ENCODE measurements at places on chromosomes 1 and 21.

- DNase-seq: no peak
These were observed 29.4 kb upstream of the PRRC2C start for GRCh38 chr1:171455967-171456366.

- DNase-seq: no peak
These were observed 516.6 kb downstream of the PTPRC start for GRCh38 chr1:199155166-199156019.

DNA sequence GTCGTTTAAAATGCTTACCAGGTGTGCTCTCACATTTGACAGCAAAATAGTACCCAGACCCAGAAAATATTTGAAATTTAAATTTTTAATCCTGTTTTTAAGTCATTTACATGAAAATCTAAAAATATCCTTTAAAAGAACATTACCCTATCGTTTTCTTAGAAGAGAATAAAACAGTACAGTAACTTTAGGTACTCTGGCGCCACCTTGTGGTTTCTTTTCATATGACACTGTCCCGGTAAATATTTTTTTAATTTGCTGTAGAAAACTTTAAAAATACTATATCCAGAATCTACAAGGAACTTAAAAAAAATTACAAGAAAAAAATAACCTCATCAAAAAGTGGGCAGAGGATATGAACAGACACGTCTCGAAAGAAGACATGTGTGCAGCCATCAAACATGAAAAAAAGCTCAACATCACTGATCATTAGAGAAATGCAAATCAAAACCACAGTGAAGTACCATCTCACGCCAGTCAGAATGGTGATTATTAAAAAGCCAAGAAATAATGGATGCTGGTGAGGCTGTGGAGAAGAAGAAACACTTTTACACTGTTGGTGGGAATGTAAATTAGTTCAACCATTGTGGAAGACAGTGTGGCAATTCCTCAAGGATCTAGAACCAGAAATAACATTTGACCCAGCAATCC, 129.2 kb downstream of the RGS21 start:
- no peak for DNase-seq

- DNase-seq: no peak
These were observed 14.3 kb downstream of the KCNT2 start for GRCh38 chr1:196593955-196594354.

- DNase-seq: peak; percentile 56
These were observed 569 bp upstream of the WARS2 start for GRCh38 chr1:119141020-119141424.

DNA sequence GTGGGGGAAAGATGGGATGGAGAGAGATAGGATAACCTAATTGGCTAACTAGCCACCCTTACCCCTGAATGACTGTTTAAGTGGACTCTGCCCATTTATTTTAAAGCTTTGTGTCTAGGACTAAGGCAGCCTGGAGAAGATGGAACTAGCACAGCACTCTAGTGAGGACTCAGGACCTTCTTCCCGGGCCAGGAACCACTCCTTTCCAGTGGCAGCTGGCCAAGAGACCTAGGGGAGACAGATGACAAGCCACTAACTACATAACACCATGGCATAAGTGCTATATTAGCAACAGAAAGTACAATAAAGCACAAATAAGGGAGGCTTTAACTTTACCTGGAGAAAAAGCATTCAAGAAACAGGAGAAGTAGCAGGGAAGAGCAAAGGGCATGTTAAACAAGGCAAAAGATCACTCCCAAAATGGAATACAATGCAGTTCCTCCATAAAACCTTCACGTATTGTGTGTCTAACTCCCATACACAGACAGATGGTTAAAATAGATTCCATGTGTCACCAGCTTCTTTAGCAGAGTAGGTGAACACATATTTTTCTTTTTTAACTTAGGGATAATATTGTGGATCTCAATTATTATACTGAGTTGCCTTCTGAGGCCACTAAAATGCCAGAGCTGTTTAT, 20.6 kb downstream of the CLCA1 start:
- no peak for DNase-seq

DNA sequence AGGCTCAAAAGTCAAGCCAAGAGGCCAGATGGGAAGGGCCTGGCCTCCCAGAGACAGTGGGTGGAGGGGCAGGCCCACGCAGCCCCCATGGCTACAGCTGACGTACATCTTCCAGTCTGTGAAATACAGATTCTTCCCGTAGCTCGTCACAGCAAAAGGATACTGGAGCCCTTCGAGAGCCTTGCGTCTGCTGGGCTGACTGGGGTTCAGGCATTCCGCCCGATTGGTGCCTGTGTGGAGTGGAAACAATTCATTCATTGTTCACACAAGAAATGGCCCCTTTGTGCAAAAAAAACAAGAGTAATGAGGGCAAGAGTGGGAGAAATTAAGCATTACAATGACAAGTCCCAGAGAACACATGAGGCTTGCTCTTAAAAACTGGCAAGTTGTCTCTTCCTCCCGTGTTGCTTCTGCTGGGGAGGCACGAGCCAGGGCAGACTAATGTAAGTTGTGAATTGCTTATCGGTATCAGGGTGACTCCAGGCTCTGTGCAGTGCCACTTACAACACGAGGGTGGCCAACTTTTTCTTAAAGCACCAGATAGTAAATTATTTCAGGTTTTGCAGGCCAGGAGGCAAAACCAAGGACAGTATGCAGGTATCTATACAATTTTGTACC, 85.1 kb downstream of the NID1 start:
- no peak for DNase-seq

- DNase-seq: peak; percentile 71
These were observed 2.6 kb downstream of the RSPH1 start for GRCh38 chr21:42493109-42494060.

DNA sequence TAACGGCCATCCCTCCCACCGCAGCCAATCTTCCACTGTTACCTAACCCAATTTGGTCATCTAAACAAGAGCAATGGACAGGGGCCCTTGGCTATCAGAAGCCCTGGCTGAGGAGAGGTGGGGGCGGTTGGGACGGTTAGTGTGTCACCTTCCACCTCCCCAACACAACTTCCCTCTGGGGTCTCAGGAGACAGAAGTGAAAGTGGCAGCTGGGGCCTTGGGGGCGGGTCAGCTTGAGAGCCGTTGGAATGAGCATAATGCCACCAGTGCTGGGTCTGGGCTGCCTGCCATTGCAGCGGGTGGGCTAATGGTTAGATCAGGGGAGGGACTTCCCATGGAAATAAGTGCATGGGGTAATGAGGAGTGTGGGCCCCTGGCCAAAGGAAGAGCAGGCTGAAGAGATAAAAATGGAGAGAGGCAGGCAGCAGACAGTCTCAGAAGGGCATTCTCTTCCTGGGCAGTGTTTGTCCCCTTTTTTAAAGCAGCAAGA, 7.9 kb downstream of the MEF2D start:
- DNase-seq: no peak

- peak; percentile 53 for DNase-seq
These were observed 80.5 kb upstream of the BMP8A start for GRCh38 chr1:39410915-39411436.

- no peak for DNase-seq
These were observed 21.5 kb downstream of the NDUFS5 start for GRCh38 chr1:39047374-39048229.

DNA sequence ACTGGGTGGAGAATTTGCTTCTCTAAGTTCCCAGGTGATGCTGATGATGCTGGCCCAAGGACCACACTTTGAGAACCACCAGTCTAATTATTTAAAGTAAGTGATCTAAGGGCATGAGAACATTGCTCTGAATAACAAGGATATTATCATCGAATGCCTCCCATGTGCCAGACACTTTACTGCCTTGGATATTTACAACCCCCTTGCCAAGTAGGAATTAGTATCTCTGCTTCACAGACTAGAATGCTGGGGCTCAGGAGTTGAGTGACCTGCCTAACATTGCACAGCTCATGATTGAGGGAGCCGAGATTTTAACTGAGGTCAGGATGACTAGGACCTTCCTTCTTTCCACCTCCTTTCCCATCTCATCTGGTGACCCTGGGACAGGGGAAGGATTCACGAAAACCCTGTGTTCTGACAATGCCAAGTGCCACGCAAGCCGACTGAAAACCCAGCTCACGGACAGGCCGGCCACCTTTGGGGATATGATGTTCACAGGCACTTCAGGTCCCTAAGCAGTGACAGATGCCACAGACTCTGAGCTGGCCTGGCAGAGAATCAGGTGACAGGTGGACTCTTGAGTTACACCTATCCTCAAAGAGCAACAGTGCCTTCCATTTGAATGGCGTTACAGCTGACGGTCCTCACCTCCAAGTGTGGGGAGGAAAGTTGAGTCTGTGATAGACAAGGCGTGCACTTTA, 230.7 kb downstream of the TOMM20 start:
- no peak for DNase-seq

GRCh38 chr1:117003223-117003875, 1.8 kb downstream of the CD101 start:
- DNase-seq: no peak

- no peak for DNase-seq
These were observed 79.4 kb downstream of the TGFB2 start for GRCh38 chr1:218424502-218424901.

GRCh38 chr21:25965951-25966707, 204.4 kb downstream of the APP start:
- DNase-seq: no peak

DNA sequence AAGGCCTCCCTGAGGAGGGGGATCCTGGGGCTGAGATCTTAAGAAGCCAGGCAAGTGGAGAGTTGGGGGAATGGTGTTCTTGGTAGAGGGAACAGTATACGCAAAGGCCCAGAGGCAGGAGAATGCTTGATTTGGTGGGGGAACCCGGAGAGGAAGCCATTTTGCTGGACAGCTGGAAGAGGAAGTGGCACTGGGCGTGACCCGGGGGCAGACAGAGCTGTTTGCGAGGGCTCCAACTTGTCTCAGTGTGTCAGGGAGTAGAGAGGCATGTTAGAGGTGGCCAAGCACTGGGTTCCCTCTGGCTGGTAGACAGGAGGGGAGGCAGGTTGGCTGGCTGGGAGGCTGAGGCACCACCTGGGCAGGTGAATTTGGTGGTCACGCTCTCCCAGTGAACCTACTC, 96.3 kb upstream of the ACTL8 start:
- no peak for DNase-seq

DNA sequence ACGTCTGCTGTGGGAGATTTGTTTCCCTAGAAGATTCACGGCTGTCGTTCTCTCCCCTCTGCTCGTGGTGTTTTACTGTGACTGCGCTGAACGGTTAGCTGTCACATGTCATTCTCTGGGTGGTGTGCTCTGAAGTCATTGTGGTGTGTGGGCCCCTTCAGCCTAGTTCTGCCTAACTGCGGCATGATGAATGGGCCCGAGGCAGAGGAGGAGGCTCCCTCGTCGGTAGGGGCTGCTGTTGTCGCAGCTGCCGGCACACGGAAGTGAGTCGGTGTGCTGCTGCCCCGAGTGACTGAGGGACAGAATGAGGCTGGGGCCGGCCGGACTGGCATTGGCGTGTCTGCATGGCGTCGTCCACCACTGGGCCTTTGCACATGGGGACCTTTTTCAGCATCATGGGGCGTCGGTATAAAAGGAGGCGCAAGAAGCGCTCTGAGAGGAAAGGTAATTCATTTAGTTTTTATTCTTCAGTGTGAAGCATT, 77.9 kb downstream of the ADARB1 start:
- no peak for DNase-seq

DNA sequence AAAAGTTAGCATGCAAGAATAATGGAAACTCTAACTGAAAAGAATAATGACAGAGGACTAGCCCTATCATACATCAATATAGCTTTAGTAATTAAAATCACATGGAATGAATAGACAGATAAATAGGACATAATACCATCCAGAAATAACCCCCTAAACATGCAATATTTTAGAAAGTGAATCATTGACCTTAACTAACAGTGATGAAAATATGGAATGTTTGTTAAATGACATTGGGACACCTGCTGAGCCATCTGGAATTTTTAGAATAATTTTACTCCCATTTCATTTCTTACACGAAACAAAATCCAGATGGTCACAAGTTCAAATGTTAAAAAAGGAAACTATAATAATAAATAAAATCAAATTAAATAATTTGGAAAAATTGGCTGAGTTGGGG, 53.1 kb upstream of the FMO3 start:
- no peak for DNase-seq

DNA sequence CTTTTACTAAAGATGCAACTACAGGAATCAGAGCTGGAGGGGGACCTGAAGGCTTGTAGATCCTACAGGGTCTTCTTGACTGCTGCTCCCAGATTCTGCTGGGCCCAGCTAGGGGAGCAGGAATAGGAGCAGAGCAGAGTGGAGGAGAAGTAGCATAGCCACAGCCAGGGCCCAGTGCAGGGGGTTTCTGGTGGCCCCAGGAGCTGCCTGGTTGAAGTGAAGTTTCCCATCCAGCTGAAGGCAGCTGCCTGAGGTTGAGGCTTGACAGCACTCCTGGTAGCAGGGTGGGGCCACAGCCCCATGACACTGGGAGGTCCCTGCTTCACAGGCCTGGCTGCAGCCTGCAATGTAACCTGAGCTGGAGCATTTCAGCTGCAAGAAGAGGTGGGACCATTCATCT, 2.0 kb upstream of the INPP5B start:
- DNase-seq: no peak

DNA sequence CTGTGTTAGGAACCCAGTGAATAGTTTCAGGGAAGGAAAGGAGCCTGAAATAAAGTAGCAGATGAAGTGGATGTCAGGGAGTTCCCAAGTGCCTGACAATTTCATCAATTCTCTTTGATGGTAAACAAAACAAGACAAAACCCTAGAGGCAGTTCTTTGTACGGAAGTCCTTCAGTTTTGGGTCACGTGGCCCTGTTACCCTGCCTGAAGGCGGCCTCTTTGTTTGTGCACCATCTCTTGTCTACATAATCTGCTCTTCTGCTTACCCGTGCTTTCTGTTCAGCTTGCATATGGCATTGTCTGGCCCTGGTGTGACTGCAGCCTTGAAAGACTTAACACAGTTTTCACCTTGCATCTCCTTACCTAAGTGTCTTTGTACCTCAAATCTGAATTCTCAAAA, 166.7 kb upstream of the DUSP10 start:
- no peak for DNase-seq

GRCh38 chr1:245031041-245031440, 123.7 kb upstream of the KIF26B start:
- DNase-seq: no peak

DNA sequence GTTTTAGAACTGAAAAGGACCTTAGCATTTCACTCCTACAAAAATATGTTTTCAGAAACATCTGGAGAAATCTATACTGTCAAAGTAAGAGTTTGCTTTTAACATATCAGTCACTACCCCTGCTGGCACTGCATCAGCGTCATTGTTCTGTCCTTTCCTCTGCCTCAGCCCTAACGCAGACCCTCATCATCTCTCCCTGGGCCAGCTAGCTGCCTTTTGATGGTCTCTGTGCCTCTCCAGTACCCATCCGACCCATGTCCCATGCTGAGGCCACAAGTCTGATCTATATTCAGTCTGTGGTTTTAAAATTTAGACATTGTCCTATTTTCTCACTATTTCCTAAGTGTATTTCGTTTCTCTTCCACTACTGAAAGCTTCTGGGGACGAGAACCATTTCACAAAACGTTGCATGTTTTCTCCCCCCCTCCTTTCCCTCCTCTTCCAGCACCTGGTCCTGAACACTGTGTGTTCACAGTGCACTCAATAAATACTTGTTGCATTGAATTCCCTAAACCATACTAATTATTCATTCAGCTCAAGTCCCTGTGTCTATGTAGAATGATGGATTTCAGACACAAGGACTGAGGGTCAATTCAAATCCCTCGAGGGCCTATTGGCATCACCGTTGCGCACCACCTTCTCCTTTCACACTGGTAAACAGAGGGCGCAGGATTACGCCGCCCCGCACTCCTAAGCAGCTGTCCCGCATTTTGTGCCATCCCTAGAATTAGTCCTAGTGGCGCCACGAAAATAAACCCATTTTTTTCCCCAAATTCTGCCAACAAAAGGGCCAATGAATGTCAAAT, 53.4 kb downstream of the CD2 start:
- no peak for DNase-seq

GRCh38 chr1:216600730-216601609, 122.3 kb downstream of the ESRRG start:
- DNase-seq: peak; percentile 63

GRCh38 chr1:165632491-165632890, 1.5 kb downstream of the MGST3 start:
- DNase-seq: no peak

Measured in Caco-2 (cell line).